ENCODE measurements at places on chromosomes 5 and 9.

DNA sequence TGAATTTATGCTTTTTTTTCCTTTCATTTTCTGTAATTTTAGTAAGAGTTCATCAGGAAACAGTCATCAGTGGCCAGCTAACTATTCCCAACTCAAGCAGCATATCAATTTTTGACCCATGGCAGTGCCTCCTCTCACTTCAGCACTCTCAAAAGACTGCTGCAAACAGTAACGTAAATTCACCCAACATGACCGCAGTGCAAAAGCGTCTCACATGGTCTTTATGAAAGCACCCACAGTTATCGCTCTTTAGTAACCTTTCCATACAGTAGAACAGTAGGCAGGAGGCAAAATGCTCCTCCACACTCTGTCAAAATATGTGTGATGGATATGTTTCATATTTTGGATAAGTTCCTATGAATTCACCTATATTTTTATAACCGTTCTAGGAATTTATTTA is 48.6 kb downstream of the PARP8 start:
- no peak for DNase-seq

DNA sequence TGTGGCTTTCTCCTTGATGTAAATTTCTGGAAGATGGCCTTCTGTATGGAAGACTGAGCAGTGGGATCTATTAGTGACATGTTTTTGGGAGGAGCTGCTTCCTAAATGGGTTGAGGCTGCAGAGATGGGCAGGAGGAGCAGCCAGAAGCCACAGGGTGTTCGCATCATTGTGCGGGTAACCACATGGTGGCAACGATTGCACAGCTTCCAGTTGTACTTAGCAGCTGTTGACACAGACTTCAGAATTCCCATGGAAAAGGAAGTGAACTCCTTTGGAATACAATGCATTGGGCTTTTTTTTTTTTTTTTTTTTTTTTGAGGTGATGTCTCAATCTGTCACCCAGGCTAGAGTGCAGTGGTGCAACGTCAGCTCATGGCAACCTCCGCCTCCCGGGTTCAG is 297.3 kb downstream of the NR3C1 start:
- no peak for DNase-seq

- no peak for DNase-seq
Measured at GRCh38 chr5:9381464-9381863, 164.4 kb downstream of the SEMA5A start.

DNA sequence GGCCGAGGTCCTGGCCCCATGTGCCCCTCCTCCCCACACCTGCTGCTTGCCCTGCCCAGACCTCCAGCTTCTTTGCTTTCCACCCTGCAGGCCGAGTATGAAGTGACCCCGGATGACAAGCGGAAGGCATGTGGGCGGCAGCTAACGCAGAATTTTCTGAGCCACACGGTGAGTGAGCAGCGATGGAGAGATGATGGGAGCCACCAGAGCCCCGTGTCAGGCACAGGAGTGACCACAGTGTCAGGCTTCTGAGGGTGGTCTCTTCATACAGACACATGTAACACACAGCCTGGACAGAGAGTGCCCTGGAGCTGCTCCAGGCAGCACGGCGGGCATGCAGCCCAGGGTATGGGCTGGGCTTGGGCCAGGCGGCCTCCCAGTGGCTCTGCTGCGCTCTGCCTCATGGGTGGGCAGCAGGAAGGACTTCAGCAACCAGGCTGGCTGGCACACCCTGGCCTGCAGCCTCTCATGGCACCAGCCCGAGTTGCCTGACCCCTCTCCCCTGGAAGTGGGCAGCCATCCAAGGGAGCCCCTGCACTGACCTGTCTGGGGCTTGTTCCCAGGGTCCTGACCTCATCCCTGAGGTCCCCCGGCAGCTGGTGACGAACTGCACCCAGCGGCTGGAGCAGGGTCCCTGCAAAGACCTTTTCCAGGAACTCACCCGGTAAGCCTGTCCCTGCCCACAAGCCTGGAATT is 5.8 kb downstream of the GRK6 start:
- no peak for DNase-seq

GRCh38 chr5:2149195-2149539 is 266.4 kb upstream of the IRX4 start:
- no peak for DNase-seq

DNA sequence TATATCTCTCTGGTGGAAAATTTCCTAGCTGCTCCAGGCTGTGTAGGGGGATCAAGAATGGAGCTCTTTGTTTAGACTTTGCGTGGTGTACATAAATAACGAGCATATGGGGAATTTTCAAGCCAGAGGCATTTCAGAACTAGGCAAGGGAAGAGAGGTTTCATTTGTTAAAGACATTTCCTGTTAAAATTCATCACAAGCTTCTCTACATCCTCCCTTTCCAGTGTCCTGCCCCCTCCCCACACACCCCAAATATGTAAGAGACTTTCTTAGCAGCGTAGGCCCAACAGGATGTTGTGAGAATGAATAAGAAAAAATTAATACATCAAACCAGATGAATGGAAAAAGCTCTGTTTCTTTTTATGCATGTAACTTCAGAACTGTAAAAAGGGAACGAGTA is 150.3 kb downstream of the GPBP1 start:
- DNase-seq: no peak
